ENCODE measurements at places on chromosomes 3 and 15.

GRCh38 chr3:117404730-117405129 lies 695.2 kb downstream of the TUSC7 start:
- no peak for DNase-seq

GRCh38 chr15:45179221-45179985 lies 8.4 kb downstream of the SHF start:
- DNase-seq = no peak

DNA sequence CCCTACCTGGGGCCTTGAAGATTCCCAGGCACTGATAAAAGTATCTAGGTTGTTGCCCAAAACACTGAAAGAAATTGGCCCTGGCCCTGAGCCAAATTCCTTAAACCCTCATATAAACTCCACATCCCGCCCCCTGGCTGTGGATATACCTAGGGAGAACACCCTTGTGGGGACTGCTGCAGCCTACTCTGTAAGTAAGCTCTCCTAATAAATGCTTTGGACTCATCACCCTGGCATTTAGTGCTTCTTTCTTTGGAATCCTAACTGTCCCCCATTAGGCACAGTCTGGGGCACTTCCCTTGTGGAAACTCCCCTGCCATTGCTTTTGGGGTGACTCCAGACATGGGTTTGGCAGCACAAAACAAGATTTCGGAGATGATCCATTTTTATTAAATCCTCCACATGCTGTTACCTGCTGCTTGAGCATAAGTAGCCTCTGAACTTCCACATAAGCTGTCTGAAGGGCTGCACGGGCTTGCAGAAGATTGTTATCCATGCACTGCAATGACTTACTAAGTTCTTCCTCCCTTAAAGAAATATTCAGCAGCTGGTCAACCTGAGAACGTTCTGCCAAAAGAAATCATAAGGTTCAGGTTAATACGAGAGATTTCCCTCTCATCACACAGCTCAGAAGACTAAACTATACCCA lies 46.4 kb downstream of the ZNF106 start:
- DNase-seq = no peak

GRCh38 chr15:69161878-69162213 lies 1.4 kb downstream of the GLCE start:
- no peak for DNase-seq

DNA sequence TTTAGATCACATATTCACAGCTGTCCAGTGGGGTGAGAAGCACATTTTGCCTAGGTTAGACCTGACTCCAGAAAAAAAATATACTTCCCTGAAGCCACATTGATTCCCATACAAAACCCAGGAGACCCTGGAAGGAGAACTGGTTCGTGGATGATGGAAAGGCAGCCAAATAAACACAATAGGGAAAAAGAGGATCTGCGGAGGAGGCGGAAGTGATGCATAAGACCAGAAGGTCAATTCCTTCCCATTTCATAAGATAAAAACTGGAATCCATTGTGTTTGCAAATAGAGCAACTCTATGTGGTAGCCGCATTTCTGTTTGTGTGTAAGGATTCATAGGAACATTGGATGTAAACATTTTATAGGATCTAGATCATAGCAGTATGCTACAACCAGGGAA lies 781.9 kb upstream of the GRM7 start:
- DNase-seq = no peak

- DNase-seq = no peak
These were observed 138.7 kb downstream of the PEX5L start for GRCh38 chr3:179898024-179898423.

DNA sequence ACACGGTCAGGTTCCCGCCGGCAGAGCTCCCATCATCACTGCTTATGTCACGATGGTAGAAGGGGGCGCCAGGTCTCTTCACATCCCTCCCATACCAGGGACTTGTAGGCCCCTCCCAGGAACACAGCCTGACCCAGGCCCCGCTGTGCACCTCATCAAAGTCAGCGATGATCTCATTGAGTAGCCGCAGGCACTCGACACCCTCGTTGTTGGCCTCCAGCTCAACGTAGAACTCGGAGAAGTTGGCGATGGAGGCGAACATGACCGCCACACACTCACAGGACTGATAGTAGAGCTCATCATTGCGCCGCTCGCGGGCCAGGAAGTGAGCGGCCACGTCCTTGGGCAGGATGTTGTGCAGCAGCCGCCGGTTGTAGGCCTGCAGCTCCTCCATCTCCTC lies 89.2 kb downstream of the SEC22A start:
- DNase-seq = no peak

DNA sequence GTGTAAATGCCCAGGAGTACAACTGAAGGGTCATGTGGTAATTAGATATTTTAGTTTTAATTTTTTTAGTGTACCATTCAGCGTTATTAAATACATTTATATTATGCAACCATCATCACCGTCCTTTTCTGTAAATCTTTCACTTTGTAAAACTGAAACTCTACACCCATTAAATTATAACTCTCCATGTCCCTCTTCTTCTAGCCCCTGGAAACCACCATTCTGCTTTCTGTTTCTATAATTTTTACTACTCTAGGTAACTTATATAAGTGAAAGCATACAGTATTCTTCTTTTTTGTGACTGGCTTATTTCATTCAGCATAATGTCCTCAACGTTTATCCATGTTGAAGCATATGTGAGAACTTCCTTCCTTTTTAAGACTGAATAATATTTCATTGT lies 48.1 kb downstream of the STXBP5L start:
- no peak for DNase-seq

DNA sequence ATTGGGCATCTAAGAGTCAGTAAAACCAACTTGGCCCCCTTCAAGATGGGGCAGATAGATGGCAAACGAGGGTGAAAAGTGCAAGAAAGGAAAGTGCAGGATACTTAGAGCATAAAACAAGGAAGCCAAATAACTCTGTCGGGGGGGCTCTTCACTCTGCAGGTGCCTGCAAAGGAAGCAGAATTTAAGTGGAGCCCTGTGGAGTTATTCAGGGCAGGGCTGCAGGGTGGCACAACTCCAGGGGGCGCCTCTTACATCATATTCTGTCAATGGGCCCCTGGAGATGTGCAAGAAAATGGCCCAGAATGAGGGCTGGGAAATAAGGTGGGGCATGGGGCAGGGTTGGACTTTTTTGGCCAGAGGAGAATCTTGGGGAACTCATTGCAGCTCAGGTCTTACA lies 69.7 kb downstream of the CD47 start:
- no peak for DNase-seq

DNA sequence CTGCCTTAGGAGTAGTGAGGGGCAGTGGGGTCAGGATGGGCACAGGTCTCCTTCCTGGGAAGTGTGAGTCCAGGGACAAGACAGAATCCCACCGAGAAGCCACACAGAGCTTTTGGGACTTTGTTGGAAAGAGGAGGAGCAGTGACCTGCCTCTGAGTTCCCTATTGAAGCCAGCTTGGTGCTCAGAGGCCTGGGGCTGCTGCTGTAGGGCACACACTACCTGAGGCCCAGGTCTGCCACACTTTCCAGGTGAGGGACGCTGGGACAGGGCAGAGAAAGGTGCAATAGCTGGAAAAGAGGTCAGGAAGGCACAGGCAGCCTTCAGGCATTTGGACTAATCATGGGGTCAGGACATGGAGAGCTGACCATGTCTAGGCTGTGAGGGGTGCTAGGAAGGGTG lies 67.7 kb downstream of the SCN5A start:
- no peak for DNase-seq

- no peak for DNase-seq
These were observed 100.3 kb downstream of the MYLK start for GRCh38 chr3:123783811-123784210.

DNA sequence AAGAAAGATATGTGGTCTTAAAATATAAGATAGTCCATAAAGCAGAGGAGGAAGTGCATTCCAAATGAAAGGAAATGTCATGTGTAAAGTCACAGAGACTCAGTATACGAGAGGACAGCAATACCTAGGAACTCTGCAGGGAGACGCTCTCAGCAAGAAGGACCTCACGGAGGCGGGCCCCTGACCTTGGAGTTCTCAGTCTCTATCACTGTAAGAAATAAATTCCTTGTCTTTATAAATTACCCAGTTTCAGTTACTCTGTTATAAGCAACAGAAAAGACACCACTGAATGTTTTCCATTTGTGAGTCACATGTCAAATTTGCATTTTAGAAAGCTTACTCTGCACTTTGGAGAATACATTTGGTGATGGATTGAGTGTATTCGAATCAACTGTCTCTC lies 140.6 kb downstream of the GBE1 start:
- no peak for DNase-seq

DNA sequence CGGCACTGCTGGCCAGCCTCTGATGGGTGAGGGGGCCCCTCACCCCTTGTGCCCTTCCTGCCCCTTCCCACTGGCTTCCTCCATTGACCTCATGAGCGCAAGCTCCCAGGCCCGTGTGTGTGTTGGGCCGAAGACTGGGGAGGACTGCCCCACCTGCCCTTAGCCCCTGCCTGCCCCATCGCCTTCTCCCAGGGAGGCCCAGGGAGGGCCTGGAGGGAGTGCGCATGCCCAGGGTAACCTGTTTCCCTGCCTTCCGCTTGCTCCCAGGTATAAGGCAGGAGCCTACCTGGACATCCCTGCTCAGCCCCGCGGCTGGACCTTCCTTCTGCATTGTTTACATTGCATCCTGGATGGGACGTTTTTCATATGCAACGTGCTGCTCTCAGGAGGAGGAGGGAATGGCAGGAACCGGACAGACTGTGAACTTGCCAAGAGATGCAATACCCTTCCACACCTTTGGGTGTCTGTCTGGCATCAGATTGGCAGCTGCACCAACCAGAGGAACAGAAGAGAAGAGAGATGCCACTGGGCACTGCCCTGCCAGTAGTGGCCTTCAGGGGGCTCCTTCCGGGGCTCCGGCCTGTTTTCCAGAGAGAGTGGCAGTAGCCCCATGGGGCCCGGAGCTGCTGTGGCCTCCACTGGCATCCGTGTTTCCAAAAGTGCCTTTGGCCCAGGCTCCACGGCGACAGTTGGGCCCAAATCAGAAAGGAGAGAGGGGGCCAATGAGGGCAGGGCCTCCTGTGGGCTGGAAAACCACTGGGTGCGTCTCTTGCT lies 8.8 kb downstream of the DLL4 start:
- DNase-seq = no peak

DNA sequence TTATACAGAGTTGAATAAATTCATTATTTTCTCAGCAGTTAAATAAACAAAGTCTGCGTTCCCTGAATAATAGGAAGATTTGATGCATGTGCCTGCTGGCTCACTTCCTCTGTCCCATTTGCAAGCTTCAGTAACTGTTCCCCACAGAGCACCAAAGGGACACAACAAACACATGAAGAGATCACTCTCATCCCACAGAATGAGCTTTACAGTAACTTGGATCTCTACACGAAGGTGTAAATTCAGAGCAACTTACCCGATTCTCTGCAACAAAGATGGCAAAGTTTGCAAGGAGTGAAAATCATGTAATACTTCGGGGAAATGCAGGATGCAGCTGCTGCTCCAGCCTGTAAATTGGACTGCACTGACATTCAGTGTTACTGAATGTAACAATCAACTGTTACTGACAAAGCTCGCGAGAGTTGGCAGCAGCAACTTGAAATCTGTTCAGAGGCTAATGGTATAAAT lies at the start of gene BCHE:
Gene BCHE (minus strand): TSS at position 366 of the 468 bp plus-strand sequence. CDS start 6,390 bp downstream, outside the sequence.
- peak; percentile 12 for DNase-seq

DNA sequence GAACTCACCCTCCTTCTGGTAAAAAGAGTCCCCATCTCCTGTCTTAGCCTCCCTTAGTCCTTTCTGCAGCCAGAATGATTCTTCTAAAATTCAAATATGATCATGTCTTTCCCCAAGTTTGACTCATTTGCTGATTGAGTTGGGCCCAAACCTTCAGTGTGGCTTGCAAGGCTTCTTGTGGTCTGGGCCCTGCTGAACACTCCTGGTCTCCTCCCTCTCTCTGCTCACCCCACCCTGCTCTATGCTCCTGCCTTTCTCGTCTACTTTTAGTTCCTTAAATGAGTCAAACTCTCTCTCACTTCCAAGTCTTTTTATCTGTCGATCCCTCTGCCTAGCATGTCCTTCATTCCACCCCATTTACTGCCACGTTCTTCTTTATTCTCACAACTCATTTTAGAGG lies 72.6 kb downstream of the CCR1 start:
- DNase-seq = no peak

DNA sequence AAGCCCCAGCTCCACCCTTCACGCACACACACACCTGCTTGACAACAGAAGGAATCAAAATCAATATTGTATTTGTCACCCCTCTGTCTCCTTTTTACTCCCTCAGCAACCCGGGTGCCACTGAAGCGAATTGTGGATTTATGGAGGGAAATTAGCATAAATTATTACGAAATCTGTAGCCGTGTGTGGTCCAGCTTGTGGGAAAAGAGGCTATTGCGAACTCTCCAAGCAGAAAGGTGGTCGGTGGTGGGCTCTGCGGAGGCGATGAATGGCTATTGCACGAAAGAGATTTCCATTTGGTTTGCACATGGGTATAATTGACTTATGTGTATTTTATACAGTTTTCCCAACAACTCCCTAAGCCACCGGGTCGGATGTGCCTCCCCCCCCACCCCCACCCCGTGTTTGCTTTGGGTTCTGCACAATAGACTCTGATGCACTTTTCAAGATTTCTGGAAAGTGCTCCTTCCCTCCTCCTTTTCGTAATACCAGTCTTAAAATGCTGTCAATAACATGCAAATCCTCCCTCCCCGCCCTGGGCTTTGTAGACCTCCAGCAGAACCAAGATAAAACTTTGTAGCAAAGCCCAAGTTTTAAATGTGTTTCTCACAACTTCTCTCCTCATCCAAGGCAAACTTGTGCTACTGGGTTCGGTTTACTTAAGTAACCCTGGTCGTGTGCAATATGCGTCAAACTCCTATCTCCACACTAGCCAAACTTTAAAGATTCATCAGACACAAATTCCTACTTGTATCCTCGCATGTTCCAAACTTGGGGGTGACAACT lies 3.1 kb upstream of the FOXB1 start:
- no peak for DNase-seq

- no peak for DNase-seq
These were observed 104.6 kb upstream of the SKOR1 start for GRCh38 chr15:67720556-67721175.

GRCh38 chr3:25412269-25412668 lies 15.8 kb upstream of the RARB start:
- no peak for DNase-seq

DNA sequence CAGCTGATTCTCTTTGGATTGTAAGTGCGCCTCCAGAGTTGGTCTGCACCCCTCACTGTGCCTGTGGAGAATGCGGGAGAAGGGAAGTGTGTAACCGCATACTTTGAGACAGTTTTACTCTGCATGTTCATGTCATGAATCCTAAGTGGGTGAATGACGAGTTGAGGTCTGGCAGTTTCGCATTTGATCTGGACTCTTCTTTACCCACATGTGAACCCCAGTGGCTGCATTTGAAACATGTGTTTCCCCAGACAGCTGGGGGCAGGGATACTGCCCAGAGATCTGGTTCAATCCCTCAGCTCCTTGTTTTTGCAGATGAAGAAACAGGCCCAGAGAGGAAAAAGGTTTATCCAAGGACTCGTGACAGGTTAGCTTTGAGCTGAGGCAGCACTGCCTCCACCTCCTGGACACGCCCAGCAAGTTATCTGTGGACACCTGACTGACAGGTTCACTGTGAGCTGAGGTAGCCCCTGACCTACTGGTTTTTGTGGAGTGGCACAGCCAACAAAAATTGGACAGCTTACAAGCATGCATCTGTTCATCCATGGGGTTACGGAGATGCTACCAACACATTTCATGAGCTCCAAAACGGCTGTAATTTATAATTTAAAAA lies 207.3 kb downstream of the XXYLT1 start:
- DNase-seq = no peak
